ENCODE measurements at places on chromosomes 11 and 22. TPM values are rescaled to one million over a fixed set of nuclear protein-coding genes. Genes with fewer than 3 reads are reported as not detected.

The OR10G4 gene
- not detected for total RNA-seq

The LGR4 gene
- total RNA-seq = 7.0 TPM

GRCh38 chr11:13834463-13834862 lies 128.1 kb upstream of the SPON1 start:
- H3K4me1 ChIP-seq = no peaks in the 10 kb centered on the region
- H3K4me3 ChIP-seq = no peak overlapping the region
- no peaks in the 10 kb centered on the region for H3K36me3 ChIP-seq

The CD3G gene
- 2.5 TPM for total RNA-seq

GRCh38 chr22:49599691-49600455 lies 227.8 kb downstream of the BRD1 start:
- H3K4me1 ChIP-seq = no peaks in the 10 kb centered on the region
- H3K36me3 ChIP-seq = no peaks in the 10 kb centered on the region
- DNase-seq = no peak
- H3K4me3 ChIP-seq = no peak overlapping the region

The DEUP1 gene
- total RNA-seq = 3.1 TPM
